CD4-positive, CD25-positive, alpha-beta regulatory T cell (primary cell): ENCODE measurements at places on chromosomes 5 and 9. TPM values are rescaled to one million over a fixed set of nuclear protein-coding genes. Genes with fewer than 3 reads are reported as not detected.

NXNL2 gene
- total RNA-seq = not detected

CCL27 gene
- not detected for total RNA-seq

LCN10 gene
- total RNA-seq = 0.30 TPM

INVS gene
- total RNA-seq = 20.5 TPM

CLPTM1L gene
- total RNA-seq = 104 TPM

ABCA2 gene
- 135 TPM for total RNA-seq

IDNK gene
- total RNA-seq = 9.1 TPM

FOXD4 gene
- 0.32 TPM for total RNA-seq

GRCh38 chr9:134031783-134032182, 6.5 kb downstream of the BRD3OS start:
- DNase-seq = no peak
- peaks cover 37% of the 10 kb centered on the region for H3K36me3 ChIP-seq
- no peaks in the 10 kb centered on the region for H3K27me3 ChIP-seq
- no peak overlapping the region for H3K4me3 ChIP-seq

DNA sequence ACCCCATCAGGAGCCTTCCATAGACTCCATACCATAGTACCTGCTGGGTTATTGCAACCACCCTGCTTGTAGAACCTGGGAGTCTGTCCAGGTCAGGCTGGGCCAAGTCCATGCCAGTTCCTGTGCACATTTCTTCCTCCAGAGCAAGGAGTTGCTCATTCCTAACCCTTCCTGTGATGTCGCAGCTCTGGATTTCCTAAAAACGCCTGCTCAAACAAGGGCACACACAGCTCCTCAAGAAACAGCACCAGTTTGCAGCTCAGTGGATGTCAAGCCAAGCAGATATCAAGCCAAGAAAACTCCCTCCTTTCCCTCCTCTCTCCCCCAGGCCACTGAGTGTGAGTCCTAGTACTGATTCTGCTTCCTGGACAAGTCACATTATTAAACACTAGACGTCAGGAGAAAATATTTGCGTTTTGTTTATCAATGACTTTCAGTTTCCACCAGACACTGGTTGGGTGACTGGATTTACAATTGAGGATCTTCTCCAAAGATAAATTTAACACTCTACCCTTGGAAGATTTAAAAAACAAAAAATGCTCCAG, 59.6 kb downstream of the SLC1A1 start:
- peaks cover 7% of the 10 kb centered on the region for H3K4me1 ChIP-seq
- no peak overlapping the region for H3K4me3 ChIP-seq
- DNase-seq = no peak
- H3K36me3 ChIP-seq = no peaks in the 10 kb centered on the region
- H3K27me3 ChIP-seq = no peaks in the 10 kb centered on the region

DNA sequence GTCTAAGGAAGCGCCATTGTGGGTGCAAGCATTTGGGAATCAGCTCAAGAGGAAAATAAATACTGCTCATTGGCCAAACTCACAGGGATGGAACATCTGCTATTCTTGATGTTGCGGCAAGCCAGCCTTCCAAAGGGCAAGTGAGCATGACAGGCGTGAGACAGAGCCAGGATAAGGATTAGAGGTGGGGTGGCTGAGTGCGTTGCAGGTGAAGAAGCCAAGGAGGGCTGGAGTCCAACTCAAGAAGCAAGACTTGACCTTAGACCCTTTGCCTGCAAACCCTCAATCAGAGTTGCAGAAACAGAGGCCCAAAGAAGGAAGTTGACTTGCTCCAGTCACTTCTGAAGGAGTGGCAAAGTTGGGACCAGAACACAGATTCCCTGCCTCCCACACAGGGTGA, 79.4 kb downstream of the WWC1 start:
- no peaks in the 10 kb centered on the region for H3K4me1 ChIP-seq
- no peak overlapping the region for H3K27ac ChIP-seq
- no peaks in the 10 kb centered on the region for H3K36me3 ChIP-seq
- DNase-seq = no peak
- no peaks in the 10 kb centered on the region for H3K27me3 ChIP-seq

- no peak overlapping the region for H3K27ac ChIP-seq
- no peaks in the 10 kb centered on the region for H3K4me1 ChIP-seq
- H3K36me3 ChIP-seq = no peaks in the 10 kb centered on the region
- no peak overlapping the region for H3K4me3 ChIP-seq
- no peak for DNase-seq
- H3K27me3 ChIP-seq = no peaks in the 10 kb centered on the region
These were observed 218.3 kb downstream of the ADAMTSL1 start for GRCh38 chr9:18692268-18692667.

DNA sequence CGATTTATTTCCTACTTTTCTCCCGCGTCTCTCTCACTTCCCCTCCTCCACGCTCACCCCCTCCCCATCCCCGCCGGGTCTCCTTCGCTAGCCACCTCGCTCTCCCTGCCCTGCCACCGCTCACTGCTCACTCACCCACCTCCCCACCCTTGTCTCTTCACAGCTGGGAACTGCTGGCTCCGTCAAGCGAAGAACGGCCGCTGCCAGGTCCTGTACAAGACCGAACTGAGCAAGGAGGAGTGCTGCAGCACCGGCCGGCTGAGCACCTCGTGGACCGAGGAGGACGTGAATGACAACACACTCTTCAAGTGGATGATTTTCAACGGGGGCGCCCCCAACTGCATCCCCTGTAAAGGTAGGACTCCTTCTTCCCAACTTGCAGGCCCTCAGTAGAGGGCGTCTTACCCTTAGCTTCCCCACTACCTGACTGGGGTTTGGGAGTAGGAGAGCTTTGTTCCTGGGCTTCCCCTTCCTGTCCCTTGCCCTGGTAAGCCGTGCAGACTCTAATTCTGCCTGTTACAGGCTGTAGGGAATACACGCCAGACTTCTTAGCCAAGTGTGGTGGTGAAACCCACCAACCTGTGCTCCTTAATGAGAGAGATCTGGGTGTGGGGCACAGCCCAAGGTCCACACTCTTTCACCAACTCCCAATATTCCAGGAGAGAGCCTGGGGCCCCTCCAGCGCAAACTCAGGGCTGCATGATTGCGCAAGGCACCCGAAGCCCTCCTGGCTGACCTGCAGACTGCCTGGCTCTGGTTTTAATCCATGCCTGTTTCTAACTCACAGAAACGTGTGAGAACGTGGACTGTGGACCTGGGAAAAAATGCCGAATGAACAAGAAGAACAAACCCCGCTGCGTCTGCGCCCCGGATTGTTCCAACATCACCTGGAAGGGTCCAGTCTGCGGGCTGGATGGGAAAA, 2.5 kb downstream of the FST start:
- peaks cover 31% of the 10 kb centered on the region for H3K27me3 ChIP-seq
- H3K36me3 ChIP-seq = no peaks in the 10 kb centered on the region
- peak; percentile 20 for DNase-seq
- H3K4me3 ChIP-seq = peak overlapping the region; percentile 91
- peaks cover 37% of the 10 kb centered on the region for H3K4me1 ChIP-seq

- H3K4me3 ChIP-seq = no peak overlapping the region
- no peaks in the 10 kb centered on the region for H3K27me3 ChIP-seq
- H3K4me1 ChIP-seq = no peaks in the 10 kb centered on the region
These were observed 310.4 kb upstream of the TRPC7 start for GRCh38 chr5:136675769-136676168.

DNA sequence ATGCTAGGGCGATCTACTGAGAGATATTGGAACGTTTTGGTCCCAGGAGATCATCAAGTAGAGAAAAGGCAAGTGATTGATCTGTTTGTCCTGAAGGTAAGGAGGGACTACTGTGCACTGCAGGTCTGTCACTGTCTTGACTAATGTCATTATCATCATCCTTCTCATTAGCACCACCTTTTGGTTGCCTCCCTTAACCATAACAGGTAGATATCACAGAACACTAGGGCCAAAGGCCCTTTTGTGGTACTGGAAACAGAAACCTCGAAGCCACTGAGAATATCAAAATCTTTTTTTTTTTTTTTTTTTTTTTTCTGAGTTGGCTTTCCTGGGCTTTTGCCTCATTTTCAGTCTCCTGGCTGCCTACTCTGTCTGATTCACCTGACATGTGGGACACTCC, 134.0 kb downstream of the KCTD16 start:
- H3K27ac ChIP-seq = no peak overlapping the region
- no peak for DNase-seq
- no peaks in the 10 kb centered on the region for H3K27me3 ChIP-seq
- H3K36me3 ChIP-seq = no peaks in the 10 kb centered on the region
- no peak overlapping the region for H3K4me3 ChIP-seq

- H3K27me3 ChIP-seq = no peaks in the 10 kb centered on the region
- DNase-seq = no peak
- no peaks in the 10 kb centered on the region for H3K4me1 ChIP-seq
- no peak overlapping the region for H3K27ac ChIP-seq
These were observed 591.7 kb downstream of the ZNF608 start for GRCh38 chr5:124154714-124155113.

GRCh38 chr5:10246761-10247160, 2.9 kb downstream of the ATPSCKMT start:
- no peak overlapping the region for H3K4me3 ChIP-seq
- H3K4me1 ChIP-seq = peaks cover 20% of the 10 kb centered on the region
- no peak for DNase-seq
- H3K27ac ChIP-seq = no peak overlapping the region

DNA sequence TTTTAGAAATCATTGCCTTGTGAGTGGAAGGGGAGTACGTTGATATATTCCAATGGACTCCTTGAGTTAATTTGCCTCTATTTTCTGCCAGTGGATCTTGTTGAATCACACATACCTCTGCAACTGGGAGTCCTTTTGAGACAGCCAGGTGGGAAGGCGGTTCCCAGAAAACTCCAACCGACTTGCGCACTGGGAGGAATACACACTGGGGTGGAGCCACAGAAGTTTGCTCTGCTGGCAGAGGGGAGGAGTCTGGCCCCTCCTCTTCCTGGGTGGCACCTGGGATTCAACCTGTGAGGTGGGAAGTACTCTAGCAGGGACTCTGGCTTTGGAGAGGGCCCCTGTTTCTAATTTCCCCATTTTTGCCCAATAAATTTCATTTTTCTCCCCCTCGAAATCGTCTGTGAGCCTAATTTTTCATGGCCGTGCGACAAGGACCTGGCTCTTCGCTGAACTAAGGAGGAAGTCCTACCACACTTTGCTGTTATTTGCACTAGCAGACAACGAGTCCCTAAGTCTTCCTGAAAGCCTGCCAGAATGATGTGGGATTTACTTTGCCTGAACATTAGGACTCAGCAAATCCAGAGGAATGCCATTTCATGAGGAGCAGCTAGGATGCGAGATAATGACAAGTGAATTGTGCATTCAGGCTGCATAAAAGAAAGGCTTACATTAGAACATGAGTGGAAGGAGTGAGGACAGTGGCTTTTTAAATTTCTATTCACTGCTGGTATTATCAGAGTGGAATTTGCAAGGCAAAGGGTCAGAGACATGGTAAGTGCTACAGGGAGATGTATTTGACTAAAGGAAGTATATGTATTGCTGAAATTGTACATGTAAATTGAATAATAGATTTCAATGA, 67.2 kb downstream of the PRLR start:
- H3K4me3 ChIP-seq = no peak overlapping the region
- no peaks in the 10 kb centered on the region for H3K4me1 ChIP-seq
- H3K36me3 ChIP-seq = no peaks in the 10 kb centered on the region

DNA sequence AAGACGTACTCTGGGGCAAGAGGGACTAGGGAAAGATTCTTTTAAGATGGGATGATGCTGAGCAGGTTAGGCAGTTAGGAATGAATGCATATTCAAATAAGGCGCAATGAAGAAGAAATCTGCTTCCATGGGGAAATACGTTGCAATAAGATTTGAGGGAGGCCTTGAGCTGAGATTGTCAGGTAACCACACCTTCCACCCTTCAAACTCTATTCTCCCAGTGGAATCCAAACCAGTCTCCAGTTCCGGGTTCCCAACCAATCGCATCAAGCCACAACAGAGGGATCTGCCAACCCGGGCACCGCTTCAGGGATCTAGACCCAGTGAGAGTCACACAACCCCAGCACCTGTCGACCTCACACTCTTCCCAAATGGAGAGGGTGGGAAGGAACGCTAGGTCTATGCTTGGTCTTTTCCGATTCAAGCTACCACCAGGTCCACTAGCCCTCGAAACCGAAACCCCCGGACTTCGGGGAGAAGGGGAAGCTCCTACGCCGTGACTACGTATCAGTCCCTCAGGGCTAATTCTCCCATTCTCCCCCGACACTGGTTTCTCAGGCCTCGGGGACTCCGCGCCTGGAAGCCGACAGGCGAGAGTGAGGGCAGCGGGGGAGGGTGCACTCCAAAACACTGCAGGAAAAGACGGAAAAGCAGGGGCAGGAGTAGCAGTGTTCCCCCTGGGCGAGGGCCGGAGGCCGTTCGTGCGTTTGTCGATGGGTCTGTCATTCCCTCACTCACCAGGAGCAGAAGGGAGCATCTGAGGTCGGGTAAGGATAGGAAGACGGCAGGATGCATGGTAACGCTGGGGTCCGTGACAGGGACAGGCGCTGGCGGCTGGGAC, 534 bp downstream of the ERP44 start:
- H3K27me3 ChIP-seq = no peaks in the 10 kb centered on the region
- H3K4me3 ChIP-seq = peak overlapping the region; percentile 92
- H3K4me1 ChIP-seq = peaks cover 39% of the 10 kb centered on the region
- no peaks in the 10 kb centered on the region for H3K36me3 ChIP-seq
- H3K27ac ChIP-seq = peak overlapping the region; percentile 81

GRCh38 chr5:172906436-172906835, 52.8 kb upstream of the RPL26L1 start:
- H3K36me3 ChIP-seq = peaks cover 4% of the 10 kb centered on the region
- no peak for DNase-seq
- H3K27me3 ChIP-seq = no peaks in the 10 kb centered on the region
- H3K4me3 ChIP-seq = no peak overlapping the region
- H3K4me1 ChIP-seq = no peaks in the 10 kb centered on the region
- no peak overlapping the region for H3K27ac ChIP-seq

DNA sequence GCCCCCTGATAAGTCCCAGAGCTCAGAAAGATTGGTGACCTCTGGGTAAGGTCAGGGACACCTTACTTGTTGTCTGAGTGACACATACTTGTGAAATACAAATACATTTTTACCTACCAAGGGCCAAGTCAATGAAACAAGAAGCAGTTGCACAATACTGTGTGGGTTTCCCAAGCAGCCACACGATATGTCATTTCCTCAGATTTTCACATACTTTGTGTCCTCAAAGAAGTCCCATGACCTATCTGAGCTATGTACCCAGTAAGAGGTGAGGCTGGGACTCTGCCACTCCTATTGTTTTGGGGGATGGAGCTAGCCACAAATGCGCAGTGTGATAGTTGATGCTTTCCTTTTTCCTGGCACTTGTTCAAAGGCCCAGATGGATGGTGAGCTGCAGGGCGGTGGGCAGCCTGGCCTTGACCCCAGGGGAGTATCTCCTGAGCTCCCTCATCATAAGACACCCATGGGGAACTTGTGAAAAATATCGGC, 4.8 kb upstream of the SLC25A51 start:
- no peaks in the 10 kb centered on the region for H3K36me3 ChIP-seq
- H3K27me3 ChIP-seq = peaks cover 2% of the 10 kb centered on the region
- no peak for DNase-seq
- H3K27ac ChIP-seq = no peak overlapping the region
- no peak overlapping the region for H3K4me3 ChIP-seq

DNA sequence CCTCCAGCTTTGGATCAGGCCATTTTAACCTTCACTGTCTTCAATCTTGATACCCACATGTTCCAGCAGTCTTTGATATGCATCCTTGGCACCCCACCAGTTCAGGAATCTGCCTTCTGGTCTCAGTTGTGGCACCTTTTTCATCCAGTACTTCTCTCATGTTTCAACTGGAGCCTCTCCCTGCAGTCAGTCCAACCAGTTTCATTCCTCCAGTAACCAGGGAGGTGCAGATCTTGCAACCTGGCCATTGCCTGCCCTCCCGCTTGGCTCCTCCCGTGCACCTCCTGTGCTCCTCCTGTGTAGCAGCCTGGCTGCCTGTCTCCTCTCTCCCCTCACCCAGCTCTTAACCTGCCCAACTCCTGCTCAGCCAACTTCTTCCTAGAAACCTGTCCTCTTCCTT, 20.2 kb downstream of the FUBP3 start:
- no peak overlapping the region for H3K4me3 ChIP-seq
- no peak for DNase-seq
- no peak overlapping the region for H3K27ac ChIP-seq
